H7 (cell line): ENCODE measurements at places on chromosomes 5 and 9. TPM values are rescaled to one million over a fixed set of nuclear protein-coding genes. Genes with fewer than 3 reads are reported as not detected.

Gene FOXD4
- total RNA-seq = 0.26 TPM in 1 of 2 replicates, not detected in the other

Gene NOL8
- 7.9 and 11.9 TPM in 2 replicates for total RNA-seq

Gene CCDC192
- 0.24 and 1.1 TPM in 2 replicates for total RNA-seq

Gene RAPGEF6
- total RNA-seq = 6.1 and 11.7 TPM in 2 replicates

Gene MTX3
- total RNA-seq = 16.6 and 30.4 TPM in 2 replicates

Gene AFF4
- 25.1 and 40.9 TPM in 2 replicates for total RNA-seq

Gene TMC1
- total RNA-seq = not detected in 2 replicates

Gene AHRR
- 0.74 and 1.4 TPM in 2 replicates for total RNA-seq

Gene LECT2
- total RNA-seq = not detected in 2 replicates

Gene PCDH12
- 0.10 TPM in 1 of 2 replicates, not detected in the other for total RNA-seq

Gene DBH
- total RNA-seq = 0.07 TPM in 1 of 2 replicates, not detected in the other

Gene GHR
- total RNA-seq = 0.28 and 0.96 TPM in 2 replicates

Gene SPINK7
- total RNA-seq = not detected in 2 replicates
